ENCODE measurements at places on chromosomes 5 and 9.

- peak; percentile 83 for DNase-seq
Measured at GRCh38 chr5:168366116-168366515, 74.7 kb downstream of the WWC1 start.

DNA sequence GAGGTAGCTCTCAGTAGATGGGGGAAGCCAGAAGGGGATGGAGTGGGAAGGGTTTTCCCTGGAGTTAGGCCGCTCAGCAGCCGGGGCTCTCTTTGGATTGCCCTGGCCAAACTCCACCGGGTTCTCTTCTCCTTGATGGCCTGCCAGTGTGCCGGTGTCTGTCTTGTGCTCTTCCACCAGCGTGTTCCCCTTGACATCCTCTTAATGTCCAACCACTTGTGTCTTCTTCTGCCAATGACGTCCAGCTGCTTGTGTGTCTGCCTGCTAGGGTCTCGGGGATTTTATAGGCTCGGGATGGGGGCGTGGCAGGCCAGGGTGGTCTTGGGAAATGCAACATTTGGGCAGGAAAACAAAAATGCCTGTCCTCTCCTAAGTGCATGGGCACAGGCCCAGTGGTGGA is 313.1 kb upstream of the PUM3 start:
- no peak for DNase-seq

GRCh38 chr5:25405850-25406249 is 761.1 kb upstream of the CDH10 start:
- no peak for DNase-seq

DNA sequence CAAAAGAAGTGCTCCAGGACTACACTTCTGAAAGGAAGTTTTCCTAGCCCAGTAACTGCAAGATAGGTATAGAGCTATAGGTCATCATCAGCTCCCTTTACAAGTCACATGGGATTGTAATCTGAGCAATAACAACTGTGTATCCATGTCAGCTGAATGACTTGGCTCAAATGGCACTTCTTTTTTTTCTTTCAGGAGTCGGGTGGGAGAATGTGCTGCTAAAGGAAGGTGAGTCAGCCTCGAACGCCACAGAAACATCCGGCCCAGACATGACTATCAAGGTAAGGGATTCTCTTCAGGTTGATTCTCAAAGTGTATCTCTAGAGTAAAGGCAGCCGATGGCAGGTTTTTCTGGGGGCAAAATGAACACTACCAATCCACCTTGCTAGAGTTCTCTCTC is 192.2 kb downstream of the C9orf152 start:
- peak; percentile 95 for DNase-seq

DNA sequence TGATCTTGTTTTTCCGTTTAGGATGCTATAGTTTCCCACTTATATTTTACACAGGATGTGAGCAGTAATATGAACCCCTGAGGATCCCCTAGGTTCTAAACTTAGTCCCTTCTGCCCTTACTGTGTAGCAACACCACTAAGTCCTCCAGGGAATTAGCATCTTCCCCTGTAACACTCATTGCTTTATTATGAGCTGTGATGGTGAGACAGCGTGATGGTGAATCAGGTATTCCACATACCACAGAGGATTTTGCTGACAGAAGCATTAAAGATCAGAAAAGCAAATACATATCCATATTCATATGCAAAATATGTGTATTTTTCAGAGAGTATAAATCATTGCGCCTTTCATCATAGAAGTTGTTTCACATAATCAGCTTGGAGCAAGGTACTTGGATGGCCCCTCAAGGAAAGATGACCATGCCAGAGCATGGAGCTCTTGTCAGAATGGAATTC is 317.0 kb downstream of the ICE1 start:
- no peak for DNase-seq

DNA sequence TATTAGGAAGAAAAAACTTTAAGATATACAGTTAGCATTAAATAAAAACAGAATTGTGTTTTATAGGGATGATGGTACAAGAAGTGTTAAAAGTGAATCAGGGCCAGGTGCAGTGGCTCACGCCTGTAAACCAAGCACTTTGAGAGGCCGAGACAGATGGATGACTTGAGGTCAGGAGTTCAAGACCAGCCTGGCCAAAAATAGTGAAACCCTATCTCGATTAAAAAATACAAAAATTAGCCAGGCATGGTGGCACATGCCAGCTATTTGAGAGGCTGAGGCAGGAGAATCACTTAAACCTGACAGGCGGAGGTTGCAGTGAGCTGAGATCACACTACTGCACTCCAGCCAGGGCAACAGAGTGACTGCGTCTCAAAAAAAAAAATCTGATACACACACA is 282.9 kb upstream of the ATP10B start:
- DNase-seq = no peak

DNA sequence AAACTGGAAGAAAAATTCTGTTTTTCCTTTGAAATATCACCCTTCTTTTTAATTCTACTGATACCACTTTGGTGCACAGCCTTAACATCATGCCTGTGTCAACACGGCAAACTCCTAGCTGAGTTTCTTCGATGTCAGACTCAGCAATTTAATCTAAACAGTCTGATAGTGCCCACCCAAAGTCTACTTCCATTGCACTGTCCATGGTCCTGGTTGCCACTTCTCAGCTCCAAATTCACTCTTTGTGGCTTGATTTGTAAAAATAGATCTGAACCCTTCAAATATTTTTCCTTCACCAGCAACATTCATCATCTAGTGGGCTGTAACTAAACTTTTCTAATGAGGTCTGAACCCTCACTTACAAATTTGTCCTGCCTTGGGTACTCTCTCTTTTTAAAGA is 107.8 kb downstream of the NUDT12 start:
- no peak for DNase-seq

- no peak for DNase-seq
Measured at GRCh38 chr5:9338796-9339195, 207.1 kb downstream of the SEMA5A start.

GRCh38 chr9:116267021-116267420 is 113.4 kb downstream of the PAPPA start:
- no peak for DNase-seq

GRCh38 chr9:35277628-35278359 is 116.0 kb downstream of the UNC13B start:
- no peak for DNase-seq

- DNase-seq = no peak
Measured at GRCh38 chr5:97478483-97478882, 295.4 kb upstream of the RIOK2 start.

GRCh38 chr9:69253057-69253456 is 72.0 kb upstream of the ENTREP1 start:
- no peak for DNase-seq

DNA sequence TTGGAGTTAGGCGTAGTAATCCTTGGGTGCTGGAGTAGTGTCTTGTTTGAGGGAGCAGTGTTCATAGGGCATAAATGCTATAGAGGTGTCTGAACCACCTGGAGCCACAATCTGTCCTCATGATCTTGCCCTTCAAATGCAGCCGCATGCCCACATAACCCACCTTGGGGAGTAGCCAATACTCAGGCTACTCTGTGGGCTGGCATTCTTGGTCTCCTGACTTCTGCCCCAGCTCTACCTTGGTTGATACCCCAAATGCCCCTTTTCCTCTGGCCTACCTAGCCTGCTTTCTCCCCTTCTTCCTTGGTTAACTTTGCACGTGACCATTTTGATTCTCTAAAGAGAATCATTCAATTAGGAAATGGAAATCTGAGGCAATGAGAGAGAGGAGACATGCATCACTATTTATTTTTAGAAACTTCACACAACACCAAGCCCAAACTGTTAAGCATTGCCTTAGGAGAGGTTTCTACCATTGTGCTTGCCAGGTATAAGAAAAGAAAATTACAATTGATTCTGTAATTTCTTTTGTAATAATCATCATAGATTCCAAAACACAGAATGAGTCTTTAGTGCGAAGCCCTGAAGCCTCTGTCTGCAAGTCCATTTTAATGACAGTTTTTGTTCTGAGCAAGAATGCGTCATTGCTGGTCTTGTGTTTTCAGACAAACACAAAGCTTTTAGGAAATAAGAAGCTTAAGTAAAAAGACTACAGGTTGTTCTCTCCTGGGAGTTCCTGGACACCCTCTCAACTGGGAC is 135.2 kb downstream of the C9orf152 start:
- no peak for DNase-seq

GRCh38 chr5:170508660-170509347 is 5.0 kb downstream of the KCNIP1 start:
- DNase-seq = no peak

DNA sequence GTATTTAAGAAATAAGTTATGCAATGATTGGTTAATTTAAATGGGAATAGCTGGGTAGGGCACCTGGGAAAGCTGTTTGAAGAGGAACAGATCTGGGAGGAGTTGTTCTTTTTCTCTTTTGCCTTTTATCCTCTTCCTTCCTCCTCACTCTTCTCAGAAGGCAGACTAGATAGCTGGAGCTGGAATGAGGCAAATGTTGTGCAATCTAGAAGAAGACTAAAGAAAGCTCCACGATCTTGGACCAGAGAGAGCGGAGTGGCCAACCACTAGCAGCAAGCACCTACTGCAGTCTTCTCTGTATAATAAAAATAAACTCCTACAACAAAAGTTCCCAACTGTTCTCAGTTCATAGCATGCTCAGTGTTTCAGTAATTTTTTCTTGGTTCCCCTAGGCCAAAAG is 19.3 kb downstream of the GLIS3 start:
- no peak for DNase-seq

- DNase-seq = no peak
Measured at GRCh38 chr5:10364186-10364689, 10.7 kb downstream of the MARCHF6 start.

GRCh38 chr9:20002011-20002410 is 213.2 kb upstream of the SLC24A2 start:
- DNase-seq = no peak

- no peak for DNase-seq
Measured at GRCh38 chr5:103358305-103358995, 99.9 kb downstream of the MACIR start.

DNA sequence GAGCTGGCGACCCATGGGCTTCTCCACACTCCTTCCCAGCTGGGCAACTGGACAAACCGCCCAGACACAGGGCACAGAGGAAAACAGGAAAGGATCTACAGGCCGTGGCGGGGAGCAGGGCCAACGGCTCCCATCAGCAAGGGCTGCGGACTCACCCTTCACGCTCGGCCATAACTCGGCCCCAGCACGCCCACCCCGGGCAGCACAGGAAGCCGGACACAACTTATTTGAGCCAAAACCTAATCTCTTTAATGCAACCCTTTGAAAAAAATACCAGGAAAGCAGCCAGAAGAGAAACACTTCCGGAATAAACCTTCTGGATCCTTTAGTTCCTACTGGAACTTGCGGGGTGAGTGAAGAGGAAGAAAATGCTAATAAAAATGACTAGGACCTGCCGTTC is 59.9 kb downstream of the VAV2 start:
- DNase-seq = no peak

- DNase-seq = no peak
Measured at GRCh38 chr9:75013735-75014134, 14.4 kb downstream of the CARNMT1 start.

- no peak for DNase-seq
Measured at GRCh38 chr9:82720515-82720914, 342.4 kb downstream of the RASEF start.

- no peak for DNase-seq
Measured at GRCh38 chr5:128466554-128466953, 71.5 kb downstream of the FBN2 start.

DNA sequence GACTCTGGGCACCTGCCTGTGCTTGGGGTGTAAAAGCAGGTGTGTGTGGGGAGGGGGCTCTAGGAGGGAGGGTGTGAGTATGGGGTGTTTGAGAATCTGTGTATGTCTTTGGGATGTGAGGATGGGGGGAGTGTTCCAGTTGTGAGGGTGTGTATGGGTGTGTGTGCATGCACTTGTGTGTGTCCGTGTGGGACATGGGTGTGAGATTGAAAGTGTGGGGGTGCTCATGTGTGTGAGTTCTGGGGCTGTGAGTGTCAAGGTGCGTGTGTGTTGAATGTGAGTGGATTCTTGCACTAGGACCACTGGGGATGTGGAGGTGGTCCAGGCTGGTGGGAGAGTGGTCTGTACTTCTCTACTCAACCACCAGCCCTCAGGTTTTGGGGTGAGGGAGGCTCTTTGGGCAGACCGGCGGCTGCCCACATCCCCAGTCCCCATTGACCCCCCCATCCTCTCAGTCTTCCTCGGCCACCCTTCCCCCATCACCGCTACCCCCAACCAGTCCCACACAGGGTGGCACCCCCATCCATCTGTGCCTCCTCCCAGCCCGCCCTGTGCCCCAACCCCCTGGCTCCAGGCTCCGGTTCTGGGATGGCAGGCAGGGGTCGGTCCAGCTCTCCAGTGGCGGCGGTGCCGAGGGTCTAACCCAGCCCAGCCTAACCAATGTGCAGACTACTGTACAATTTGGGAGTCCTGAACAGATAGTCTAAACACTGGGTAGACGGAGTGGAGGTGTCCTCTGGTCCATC is 31.5 kb downstream of the GOLGA2 start:
- DNase-seq = no peak

DNA sequence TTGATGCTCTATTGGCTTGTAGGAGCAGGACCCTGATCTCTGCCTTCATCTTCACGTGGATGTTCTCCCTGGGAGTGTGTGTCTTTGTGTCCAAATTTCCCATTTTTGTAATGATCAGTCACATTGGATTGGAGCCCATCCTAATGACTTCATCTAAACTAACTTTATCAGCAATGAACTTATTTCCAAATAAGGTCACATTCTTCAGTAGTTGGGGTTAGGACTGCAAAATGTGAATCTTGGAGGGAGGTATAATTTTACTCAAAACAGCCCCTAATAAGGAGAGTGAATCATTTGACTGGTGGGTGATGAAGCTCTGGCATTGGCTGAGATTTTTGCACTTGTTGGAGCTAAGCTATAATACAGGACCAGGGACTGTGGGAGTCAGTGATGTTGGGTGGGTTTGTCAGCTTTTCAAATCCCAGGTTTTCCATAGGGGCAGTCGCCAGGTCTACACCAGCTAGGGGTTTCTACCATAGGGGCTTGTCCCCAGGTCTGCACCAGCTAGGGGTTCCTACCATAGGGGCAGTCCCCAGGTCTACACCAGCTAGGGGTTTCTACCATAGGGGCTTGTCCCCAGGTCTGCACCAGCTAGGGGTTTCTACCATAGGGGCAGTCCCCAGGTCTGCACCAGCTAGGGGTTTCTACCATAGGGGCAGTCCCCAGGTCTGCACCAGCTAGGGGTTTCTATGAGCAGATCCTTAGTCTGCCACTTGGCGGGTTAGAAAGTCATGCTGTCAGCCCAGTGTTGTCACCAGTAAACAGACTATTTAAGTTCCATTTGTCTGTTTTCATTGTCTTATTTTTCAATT is 382.6 kb upstream of the DAP start:
- DNase-seq = no peak

GRCh38 chr9:110777196-110777875 is 108.7 kb downstream of the MUSK start:
- DNase-seq = peak; percentile 18

Data from SW 1271 (cell line).